ENCODE measurements at places on chromosomes 7 and 10.
A peak's percentile ranks its signal among the peaks of the same experiment; 100 is the strongest.

DNA sequence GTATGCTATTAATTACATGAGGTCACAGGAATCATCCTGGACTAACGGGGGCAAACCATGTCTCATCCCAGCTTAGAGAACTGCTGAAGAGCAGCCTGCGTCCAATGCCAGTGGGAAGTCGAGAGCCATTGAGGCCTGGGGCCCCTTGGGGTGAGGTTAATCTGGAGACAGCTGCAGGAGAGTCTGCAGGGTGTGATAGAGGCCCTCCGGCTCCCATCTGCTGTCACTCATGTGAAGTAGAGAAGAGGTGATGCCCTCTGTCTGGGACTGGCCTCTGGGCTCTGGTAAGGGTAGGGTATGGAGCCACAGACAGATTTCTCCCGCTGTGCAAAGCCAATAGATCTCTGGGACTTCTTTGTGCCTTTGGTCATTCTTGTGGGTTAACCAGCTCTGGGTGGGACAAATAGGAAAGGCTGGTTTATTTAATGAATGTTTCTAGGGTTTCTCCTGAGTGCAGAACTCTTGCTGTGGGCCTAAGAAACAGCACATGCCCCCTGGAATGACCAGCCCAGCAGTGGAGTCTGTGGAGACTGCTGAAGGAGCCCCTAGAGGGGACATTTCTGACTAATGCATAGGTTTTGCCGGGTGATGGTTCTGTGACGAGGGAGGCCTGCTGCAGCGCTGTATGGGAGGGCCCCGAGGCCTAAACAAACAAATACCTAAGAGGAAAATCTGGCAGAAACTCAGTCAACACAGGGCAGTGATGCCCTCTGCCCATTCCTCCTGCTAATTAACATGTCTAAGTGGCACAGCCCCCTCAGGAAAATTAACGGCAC is 34.5 kb downstream of the CRHR2 start:
- DNase-seq, result peak; percentile 9

GRCh38 chr10:24645784-24646183 is 77.9 kb downstream of the ARHGAP21 start:
- no peak for DNase-seq

DNA sequence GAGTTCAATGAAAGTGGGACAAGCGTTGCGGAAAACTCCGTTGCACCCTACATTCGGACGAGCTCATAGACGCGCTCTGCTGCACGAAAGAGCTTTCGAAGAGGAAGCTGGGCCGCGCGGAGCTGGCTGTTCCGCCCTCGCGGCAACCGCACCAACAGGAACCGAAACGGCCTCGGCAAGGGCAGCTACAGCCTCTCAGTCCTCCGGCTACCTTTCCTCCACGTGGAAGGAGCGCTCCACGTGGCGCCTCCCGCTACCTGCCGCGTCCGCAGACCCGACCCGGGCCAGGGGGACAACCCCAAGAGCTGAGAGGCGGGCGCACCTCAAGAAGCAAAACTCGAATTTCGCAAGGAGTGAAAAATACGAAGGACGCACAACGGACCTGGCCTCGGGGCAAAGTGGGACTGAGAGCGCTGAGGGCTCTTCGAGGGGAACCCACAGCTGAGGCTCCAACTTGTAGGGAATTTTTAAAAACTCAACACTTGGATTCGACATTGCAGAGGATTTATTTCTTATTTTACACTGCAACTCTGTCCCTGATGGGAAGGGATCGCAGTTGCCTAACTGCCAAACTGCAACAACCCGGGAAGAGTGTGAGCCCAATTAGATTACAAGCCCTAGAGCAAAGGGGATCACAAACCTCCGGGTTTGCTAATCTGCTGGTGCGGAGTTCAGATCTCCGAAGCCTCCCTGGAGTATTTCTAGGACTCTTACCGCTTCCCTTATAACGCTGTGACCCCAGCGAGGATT is 1.4 kb downstream of the HPSE2 start:
- DNase-seq, result no peak

- DNase-seq, result no peak
Observed at GRCh38 chr10:114022766-114023597, 20.7 kb upstream of the ADRB1 start.

GRCh38 chr10:63712717-63713115 is 191.5 kb downstream of the REEP3 start:
- no peak for DNase-seq

- no peak for DNase-seq
Observed at GRCh38 chr7:135233570-135233969, at the start of gene STRA8. TSS of gene STRA8 (plus strand) at chr7:135233838. CDS start at chr7:135240525, 6,687 bp downstream.

- no peak for DNase-seq
Observed at GRCh38 chr10:125684581-125684980, 1.6 kb upstream of the TEX36 start.

GRCh38 chr7:144011458-144012230 is 11.5 kb downstream of the OR6B1 start:
- no peak for DNase-seq

GRCh38 chr10:80421707-80422536 is 13.6 kb downstream of the PRXL2A start:
- no peak for DNase-seq

- DNase-seq, result no peak
Observed at GRCh38 chr7:31457551-31457950, 56.3 kb upstream of the ITPRID1 start.

GRCh38 chr7:46059308-46060020 is 138.4 kb upstream of the IGFBP3 start:
- peak; percentile 54 for DNase-seq

GRCh38 chr10:5512881-5513612 is 11.7 kb upstream of the CALML3 start:
- peak; percentile 9 for DNase-seq

DNA sequence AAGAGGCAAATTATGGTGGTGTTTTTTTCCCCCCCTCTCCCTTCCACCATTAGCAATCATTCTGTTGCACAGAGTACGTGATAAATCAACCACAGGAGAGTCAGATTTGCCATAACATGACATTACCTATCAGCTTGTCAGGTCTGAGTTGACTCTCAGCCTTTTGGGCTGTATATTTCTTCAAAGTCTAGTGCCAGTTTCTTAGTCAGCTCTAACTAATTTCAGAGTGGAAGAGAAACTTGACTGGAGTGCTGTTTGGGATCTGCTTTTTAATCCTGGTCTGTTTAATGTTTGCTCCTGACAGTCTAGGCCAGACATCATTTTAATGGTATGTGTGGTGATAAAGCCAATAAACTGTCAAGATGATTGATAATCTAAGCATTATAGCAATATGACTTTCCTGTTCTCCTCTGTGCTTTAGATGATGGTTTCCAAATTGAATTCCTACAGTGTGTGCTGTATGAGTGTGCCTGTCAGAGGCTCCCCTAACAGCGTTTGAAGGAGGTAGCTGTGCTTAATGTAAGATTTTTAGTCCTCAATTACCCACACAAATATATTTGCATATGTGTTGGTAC is 76.9 kb downstream of the LRMDA start:
- DNase-seq, result no peak

DNA sequence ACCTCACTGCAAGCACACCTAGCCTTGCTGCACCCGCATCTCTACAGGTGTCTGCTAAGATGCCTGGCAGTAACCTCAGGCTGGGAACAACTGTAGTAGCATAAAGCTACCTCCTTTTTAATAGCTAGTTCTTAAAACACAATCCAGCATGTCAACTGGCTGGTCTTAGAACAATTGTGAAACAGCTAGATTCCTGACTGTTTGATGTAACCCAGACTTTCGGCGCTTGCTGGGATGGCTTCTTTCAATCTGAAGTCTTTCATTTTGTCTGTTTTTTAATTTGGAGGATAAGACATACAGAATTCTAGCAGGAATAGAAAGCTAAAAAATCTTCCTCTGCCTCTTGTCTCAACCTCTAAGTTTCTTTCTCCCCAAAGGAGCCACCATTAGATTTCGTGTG is 59.8 kb downstream of the GSDME start:
- DNase-seq, result no peak

GRCh38 chr7:137984181-137985041 is 17.5 kb downstream of the CREB3L2 start:
- DNase-seq, result no peak

- DNase-seq, result no peak
Observed at GRCh38 chr10:24177636-24178035, 31.3 kb upstream of the KIAA1217 start.

Data from pancreas (tissue), 10 donors.